Progenitor cell of endocrine pancreas (in vitro differentiated cells): ENCODE measurements at places on chromosomes 16 and 17. TPM values are rescaled to one million over a fixed set of nuclear protein-coding genes. Genes with fewer than 3 reads are reported as not detected.

DNA sequence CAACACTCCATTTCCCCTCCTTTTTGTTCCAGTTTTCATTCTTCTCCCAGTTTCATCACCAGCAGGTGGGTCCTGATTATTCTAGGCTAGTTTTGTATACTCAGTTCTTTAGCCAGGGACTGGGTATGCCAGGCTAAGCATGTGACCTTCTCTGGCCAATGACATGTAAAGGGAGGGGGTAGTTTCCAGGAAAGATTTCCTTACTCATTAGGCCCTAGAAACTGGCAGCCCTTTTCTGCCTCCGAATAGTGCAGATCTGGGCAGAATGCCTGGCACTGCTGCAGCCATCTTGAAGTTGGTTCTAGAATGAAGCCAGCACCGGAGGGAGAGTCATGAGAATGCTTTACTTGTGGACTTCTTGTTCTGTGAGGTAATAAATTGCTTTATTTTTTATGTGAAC lies 126.9 kb upstream of the AXIN2 start:
- no peak for DNase-seq

DNA sequence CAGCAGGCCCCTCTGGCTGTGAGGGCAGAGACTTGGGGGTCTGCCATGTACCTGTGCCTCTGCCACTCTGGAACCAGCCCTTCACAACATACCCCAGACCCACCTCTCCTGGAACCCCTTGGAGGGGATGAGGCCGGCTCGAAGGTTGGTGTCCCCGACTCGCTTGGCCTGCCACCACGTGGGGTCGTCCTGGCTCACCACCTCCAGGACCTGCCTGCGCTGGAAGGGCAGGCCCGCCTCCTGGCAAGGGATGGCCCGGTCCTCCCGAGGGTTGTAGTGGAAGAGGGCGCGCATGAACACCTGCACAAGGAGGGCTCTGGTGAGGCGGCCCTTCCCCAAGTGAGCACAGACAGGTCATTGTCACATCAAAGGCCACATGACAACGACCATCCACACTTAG lies 12.2 kb downstream of the MPP3 start:
- DNase-seq: no peak

DNA sequence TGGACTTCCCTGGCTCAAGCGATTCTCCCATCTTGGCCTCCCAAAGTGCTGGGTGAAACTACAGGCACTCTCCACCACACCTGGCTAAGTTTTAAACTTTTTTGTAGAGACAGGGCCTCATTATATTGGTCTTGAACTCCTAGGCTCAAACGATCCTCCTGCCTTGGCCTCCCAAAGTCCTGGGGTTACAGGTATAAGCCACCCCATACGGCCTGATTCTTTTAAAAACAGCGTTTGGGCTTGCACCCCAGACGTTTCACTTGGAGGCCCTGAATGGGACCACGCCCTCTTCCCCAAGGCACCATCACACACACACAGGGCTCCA lies 29.4 kb upstream of the GINS2 start:
- no peak for DNase-seq

ACSM5 gene
- total RNA-seq: not detected in 2 replicates

DNA sequence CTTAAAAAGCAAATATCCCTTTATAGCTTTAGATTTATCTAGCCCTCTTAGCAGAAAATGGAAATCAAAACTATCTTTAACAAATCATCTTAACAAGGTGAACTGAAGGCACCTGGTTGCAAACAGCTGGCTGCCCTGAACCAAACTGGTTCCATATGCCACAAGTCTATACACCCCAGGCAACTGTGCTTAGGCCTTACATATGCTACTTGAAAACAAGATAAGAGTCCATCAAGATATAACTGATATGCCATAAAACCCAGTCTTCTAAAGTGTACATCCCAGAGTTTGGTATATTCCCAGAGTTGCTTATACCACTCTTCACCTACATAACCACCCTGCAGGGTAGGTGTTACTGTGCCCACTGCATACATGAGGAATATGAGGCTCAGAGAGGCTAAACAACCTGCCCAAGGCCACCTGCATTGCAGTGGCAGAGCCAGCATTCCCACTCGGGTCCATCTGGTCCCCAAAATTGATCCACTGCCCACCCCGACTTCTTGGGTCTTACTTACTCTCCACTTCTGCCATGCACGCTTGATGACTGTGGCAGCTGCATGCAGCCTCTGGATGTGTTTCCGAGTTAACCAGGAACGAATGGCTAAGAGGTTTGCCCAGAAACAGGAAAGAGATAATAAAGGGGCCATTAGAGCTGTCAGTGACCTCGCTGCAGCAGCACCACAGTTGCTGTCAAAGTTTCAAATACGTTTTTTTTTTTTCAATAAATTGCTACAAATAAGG lies 12.2 kb downstream of the ZNHIT3 start:
- DNase-seq: no peak

PRR29 gene
- 2.8 and 3.7 TPM in 2 replicates for total RNA-seq

- DNase-seq: no peak
Measured at GRCh38 chr16:77014441-77014840, 176.5 kb upstream of the MON1B start.

CCL4 gene
- total RNA-seq: not detected in 2 replicates

DNA sequence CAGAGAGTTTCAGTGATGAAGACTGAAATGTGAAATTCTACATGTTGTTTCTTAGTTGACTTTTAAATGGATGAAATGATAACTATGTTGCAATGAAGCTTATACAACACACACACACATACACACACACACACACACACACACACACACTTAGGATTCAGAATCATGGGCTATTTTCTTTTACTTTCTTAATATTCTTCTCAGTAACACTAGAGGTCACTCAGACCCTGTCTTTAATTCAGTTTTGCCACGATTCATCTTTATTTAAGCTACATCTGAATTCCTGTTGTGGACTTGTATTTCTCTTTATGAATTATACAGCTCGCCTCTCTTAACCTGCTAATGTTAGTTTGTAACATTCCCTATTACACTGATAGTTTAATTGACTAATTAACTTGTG lies 109.6 kb upstream of the GOT2 start:
- no peak for DNase-seq

DNA sequence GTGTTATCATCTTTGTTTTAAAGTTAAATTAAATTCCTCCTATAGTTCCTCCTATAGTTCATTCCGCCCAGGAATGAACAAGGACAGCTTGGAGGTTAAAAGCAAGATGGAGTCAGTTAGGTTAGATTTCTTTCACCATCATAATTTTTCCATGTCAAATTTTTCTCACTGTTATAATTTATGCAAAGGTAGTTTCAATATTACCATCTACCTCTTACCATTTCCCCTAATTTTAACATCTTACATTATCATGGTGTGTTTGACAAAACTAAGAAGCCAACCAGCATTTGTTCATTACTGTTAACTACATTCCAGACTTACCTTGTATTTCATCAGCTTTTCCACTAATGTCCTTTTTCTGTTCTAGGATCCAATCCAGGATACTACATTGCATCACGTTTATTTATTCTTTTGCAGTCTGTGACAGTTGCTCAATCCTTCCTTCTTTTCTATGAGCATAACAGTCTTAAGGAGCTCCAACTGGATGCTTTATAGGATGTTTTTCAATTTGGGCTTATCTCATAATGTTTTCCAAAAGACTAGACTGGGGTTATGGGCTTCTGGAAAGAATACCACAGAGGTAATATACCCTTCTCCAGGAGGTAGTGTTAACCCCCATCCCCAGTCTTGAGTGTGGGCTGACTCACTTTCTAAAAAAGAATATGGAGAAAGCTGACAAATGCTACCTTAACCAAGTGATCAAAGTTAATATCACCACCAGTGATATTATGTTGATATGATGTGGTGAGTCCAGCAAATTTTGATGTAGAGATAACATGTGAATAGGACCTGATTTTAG lies 158.5 kb downstream of the PPM1E start:
- DNase-seq: no peak

DNA sequence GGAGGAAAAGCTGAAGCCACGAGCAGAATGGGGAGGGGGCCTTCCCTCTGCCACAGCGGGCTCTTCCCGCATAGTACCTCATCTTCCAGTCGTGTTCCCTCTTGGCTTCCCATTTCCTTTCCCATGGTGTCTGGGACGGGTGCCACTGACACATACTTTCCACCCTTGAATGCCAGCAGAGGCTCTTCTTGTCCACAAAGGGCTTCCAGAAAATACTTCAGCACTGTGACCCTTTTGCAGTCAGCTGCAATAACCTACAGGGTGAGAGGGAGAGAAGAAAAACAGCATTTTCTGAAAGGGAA lies 30.7 kb downstream of the HIC1 start:
- DNase-seq: no peak

- DNase-seq: no peak
Measured at GRCh38 chr17:70202840-70203239, 33.5 kb downstream of the KCNJ2 start.

SMIM5 gene
- 3.3 and 4.4 TPM in 2 replicates for total RNA-seq

DNA sequence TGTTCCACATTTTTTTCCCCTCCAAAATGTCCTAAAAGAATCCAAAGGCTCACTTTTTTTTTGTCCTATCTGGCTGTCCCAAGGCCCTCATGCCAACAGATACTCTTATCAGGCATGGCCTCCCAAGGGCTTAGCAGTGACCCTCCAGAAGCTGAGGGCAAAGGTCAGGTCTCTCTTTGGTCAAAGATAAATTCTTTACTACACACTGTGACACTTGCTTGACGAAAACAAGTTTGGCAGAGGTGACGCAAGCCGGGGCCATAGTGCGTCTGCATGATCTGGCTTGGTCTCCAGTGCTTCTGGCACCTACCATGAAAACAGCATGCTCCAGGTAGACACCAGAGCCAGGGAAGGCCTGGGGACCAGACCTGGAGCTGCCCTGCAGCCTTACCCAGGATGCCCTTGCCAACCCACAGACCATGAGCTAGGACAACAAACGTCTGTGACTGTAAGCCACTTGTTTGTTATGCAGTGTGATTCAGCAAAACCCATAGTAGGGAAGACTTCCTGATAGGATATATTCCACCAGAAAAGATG lies 48.5 kb upstream of the IRF8 start:
- no peak for DNase-seq

GRCh38 chr17:1315891-1316403 lies 36.5 kb downstream of the TRARG1 start:
- no peak for DNase-seq

- DNase-seq: no peak
Measured at GRCh38 chr17:4560421-4560820, at the start of gene GGT6. Gene GGT6 (minus strand): TSS chr17:4560577. CDS start chr17:4560521, 56 bp downstream.

DNA sequence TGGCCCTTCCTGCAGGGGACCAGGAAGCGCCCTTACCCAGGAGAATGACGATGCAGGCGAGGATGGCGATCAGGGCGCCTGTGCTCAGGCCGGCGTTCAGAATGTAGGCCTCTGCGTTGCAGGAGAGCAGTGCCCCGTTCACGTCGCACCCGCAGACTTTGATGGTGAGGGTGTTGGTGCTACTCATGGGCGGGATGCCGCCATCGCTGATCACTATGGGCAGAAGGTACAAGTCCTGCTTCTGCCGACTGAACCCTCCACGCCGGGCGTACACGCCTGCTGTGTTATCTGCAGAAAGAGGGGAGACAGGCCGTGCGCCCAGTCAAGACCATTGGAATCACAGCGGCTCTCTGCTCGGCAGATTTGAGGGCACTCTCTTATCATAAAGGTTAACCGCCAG lies 171.1 kb downstream of the CDH11 start:
- no peak for DNase-seq

- DNase-seq: peak; percentile 94
Measured at GRCh38 chr16:67326472-67327309, at the start of the genes KCTD19 and LRRC36. Gene KCTD19 (minus strand): TSS chr16:67326741. CDS start chr16:67326707, 34 bp downstream. Gene LRRC36 (plus strand): TSS chr16:67326815. CDS start chr16:67326863, 48 bp downstream.

DNA sequence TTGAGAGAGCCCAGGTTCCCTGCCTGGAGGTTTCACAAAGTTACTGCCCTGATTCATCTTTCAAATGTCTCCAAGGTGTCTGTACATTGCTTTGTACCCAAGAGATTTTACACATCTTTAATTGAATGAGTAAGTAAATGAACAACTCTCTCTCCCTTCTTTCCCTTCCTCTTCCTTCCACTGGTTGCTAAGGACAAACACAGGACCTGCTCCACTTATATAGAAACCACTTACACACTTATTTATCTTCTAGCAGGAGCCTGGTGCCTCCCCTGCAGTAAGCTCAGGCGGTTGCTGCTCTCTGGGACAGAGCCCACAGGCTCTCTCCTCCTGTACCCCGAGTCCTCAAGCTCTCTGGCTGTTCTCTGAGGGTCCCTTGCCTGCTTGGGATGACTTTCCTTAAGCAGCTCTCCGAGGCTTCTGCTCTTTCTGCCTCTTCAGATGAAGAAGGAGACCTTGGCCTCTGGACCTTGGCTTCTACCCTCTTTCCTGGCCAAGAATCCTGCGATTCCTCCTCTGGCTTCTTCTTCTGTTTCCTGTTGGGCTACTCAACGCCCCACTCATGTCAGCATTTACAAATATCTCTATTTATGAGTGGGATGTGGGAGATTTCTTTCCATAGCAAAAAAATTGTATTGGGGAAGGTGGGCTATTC lies 9.9 kb downstream of the PIRT start:
- no peak for DNase-seq

GRCh38 chr16:69351309-69352027 lies at the start of gene TMED6:
Gene TMED6 (minus strand): TSS chr16:69351786. CDS start chr16:69351753, 33 bp downstream.
- DNase-seq: no peak

- no peak for DNase-seq
Measured at GRCh38 chr17:81388612-81389367, 6.5 kb upstream of the BAHCC1 start.

GRCh38 chr17:80423536-80424225 lies 8.7 kb downstream of the ENDOV start:
- no peak for DNase-seq

- no peak for DNase-seq
Measured at GRCh38 chr16:17947165-17947564, 389.4 kb downstream of the NPIPA8 start.

ABCC11 gene
- total RNA-seq: 0.91 and 1.5 TPM in 2 replicates

GRCh38 chr16:10210944-10211343 lies 28.7 kb upstream of the GRIN2A start:
- DNase-seq: no peak

- DNase-seq: no peak
Measured at GRCh38 chr16:50821586-50821985, 79.7 kb downstream of the CYLD start.

MYH8 gene
- not detected in 2 replicates for total RNA-seq

CACNG5 gene
- not detected in 2 replicates for total RNA-seq

DUXB gene
- total RNA-seq: not detected in 2 replicates

DNA sequence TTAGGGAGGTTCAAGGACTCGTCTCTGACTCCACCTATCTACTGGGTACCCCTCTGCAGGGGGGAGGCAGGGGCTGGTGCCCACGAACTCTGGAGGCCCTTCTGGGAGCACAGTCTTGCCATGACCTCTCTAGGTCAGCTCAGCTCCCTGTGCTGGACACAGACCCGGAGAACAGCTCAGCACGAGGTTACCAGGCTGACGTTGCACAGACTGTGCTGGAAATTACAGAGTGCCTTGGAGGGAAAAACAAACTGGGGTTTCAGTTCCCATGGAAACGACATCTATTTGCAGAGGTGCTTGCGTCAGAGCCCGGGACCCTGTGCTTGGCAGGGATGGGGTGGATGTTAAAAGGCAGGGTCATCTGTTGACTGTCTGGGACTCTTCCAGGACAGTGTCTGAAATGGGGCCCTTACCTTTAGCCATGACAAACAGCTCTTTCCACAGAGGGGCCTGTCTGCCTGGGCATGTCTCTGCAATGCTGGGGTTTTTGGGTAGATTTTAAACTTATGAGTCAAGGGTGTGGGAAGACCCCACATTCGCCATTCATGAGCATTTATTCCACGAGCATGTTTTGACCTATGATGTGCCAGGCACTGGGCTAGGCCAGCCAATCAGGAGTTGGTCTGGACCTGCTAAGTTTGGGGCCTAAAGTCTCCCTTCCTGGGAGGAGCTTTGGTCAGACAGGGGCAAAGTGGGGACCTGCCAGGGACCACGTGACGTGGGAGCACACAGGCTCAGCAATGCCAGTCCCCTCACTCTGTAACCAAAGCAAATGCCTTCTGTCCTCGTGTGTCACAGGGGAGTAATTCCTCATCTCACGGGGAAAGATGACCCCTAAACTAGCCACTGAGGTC lies 22.5 kb downstream of the CCR7 start:
- DNase-seq: no peak
